ENCODE measurements at places on chromosomes 6 and 20. TPM values are rescaled to one million over a fixed set of nuclear protein-coding genes. Genes with fewer than 3 reads are reported as not detected.
A peak's percentile ranks its signal among the peaks of the same experiment; 100 is the strongest.

DNA sequence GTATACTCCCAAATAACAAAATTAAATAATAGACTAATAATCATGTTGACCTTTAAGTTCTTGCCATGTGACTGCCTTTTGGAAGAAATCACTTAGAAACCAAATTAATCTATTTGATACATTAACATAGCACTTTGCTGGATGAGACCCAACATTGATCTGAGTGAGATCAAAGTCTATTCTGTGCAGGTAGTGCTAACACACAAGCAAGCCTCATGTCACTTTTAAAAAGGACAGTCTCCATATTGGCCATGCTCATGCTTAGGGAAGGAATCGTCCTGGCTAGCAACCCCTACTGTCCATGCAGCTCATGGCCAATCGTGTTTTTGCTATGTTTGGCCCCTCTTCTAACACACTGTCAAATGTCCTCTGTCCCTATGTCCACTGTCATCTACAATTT is 35.8 kb upstream of the RNF217 start:
- peak; percentile 42 for DNase-seq

SERAC1 gene
- total RNA-seq, result 16.6 TPM

DNA sequence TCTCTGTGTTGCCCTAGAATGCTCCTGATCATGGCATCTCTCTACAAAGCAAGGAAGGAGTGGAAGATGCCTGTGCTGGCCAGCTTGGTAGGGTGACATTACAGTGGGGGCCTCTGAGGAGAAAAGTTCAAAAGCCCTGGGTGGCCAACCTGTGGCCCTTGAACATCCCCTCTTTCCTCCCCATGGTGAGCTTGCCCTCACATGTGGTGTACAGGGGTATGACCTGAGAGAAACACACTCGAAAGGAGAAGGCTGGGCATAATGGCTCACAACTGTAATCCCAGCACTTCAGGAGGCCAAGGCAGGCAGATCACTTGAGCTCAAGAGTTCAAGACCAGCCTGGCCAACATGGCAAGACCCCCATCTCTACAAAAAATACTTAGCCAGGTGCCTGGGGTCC is 36.6 kb upstream of the SCAF8 start:
- DNase-seq, result no peak

NKAIN4 gene
- total RNA-seq, result not detected

DNA sequence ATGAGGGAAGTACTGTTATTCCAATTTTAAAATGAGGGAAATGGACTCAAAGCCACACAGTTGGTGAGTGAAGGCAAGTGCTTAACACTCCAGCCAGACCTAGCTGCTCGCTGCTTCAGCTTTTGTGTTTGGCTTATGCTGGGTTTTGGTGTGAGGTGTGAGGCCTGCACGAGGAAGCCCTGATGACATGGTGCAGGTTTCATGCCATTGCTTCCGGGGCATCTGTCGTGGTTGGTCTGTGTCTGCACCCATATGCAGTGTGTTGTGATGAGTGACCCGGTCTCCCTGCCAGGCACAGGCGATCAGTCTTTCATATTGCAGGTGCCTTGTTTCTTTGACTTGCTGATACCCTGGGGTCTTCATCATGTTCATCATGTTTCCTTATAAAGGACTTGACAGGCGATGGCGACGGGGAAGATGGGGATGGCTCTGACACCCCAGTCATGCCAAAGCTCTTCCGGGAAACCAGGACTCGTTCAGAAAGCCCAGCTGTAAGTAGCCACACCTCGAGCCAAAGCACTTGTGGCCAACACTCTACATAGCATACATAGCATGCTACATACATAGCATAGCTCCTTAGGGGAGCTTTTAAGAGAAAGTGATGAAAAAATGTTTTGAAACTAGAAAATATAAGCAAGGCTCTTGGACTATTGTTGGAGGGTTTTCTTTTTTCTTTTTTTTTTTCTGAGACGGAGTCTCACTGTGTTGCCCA is 22.3 kb downstream of the DNMT3B start:
- no peak for DNase-seq

GRCh38 chr6:157244175-157244574 is 79.1 kb downstream of the TMEM242 start:
- DNase-seq, result peak; percentile 39

GPX5 gene
- total RNA-seq, result not detected

L3MBTL1 gene
- total RNA-seq, result 23.2 TPM

DNA sequence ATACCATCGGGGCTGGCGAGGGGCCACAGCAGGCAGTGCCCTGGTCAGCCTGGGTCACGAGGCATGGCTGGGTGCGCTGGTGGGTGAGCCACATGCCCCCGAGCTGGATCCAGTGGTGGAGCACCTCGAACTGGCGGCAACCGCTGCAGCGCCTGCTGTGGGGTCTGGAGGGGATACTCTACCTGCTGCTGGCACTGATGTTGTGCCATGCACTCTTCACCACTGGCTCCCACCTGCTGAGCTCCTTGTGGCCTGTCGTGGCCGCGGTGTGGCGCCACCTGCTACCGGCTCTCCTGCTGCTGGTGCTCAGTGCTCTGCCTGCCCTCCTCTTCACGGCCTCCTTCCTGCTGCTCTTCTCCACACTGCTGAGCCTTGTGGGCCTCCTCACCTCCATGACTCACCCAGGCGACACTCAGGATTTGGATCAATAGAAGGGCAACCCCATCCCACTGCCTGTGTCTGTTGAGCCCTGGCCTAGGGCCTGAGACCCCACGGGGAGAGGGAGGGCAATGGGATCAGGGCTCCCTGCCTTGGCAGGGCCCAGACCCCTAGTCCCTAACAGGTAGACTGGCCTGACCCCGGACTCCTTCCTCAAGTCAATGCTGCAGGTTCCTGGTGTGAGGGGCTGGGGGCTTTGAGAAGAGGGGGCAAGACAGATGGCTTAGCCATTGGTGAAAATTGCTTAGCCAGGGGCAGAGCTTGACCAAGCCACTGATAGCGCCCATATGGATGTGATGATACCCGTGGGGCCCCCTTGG is 598 bp downstream of the TMEM239 start:
- no peak for DNase-seq

DNA sequence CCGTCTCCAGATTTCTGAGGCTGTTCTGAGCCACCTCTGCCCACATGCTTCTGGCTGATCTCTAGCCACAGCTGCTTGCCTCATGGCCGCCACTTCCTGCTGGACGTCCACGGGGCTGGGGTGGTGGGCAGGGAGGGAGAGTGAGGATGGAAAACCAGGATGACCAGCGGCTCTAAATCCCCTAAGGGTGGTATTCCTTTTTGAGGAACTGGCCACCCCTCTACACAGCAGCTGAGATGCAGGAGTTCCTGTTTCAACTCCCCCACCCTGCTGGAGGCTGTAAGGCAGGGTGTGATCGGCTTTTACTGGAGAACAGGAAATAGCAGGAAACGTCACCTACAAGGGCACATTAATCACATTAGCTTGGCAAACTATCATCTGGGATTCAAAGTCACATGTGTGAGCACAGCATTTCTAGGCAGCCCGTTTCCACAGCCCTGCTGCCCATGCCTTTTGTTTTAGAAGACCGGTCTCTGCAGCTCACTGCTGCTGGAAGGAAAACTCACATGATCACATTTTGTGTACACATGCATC is 181.6 kb upstream of the ECI2 start:
- peak; percentile 50 for DNase-seq

Data from mucosa of gallbladder (tissue), 1 donor.